ENCODE measurements at places on chromosomes 1 and 21.

DNA sequence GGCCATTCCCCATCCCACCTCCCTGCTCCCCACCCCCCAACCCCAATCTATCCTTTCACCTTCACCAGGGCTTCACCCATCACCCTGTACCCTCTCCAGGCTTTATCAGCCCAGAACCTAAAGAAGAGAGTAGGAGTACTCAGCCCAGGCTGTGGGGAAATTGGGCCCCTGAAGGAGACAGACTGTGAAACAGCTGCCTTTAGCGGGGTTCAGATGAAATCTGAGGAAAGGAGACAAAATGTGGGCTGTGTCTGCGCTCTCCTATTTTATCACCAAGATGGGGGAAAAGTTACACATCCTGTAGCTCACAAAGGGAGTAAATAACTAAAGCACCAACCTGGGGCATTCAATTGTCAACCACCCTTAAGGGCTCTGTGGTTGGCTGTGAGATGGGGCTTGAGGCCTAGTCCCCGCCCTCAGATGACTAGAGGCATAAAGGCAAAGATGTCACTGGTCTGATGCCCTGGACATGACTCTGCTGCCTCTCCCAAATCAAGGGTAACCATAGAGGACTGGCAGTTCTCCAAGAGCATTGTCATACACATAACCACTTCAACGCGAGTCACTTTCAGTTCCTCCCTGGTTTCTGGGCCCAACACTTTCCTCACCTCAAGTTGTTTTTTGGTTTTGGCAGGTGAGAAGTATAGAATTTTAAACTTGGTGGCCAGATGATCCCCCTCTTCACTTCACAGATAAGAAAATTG is 30.0 kb downstream of the SLC27A3 start:
- peak; percentile 74 for ATAC-seq

- no peak for ATAC-seq
These were observed 65.6 kb downstream of the SAMSN1 start for GRCh38 chr21:14480411-14481031.

- peak; percentile 68 for ATAC-seq
These were observed 20.8 kb downstream of the NAV1 start for GRCh38 chr1:201559679-201560162.

DNA sequence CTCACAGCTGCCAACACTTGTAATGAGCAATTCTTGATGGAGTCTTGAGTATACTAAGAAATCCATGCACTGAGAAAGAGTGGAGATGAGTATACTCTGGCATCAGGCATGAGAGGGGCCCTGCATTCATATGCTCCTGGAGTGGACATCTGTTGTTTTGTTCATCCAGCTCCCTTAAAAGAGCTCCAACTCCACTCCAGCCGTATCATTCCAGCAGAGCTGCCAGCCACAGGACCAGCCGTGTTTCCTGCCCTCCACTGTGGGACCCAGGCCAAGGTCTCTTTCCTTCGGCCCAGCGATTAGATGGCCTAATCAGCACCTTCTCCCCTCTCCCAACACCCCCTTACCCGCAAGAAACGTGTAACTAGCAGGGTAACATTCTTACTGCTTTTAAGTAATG is 144.5 kb downstream of the OMA1 start:
- peak; percentile 33 for ATAC-seq

DNA sequence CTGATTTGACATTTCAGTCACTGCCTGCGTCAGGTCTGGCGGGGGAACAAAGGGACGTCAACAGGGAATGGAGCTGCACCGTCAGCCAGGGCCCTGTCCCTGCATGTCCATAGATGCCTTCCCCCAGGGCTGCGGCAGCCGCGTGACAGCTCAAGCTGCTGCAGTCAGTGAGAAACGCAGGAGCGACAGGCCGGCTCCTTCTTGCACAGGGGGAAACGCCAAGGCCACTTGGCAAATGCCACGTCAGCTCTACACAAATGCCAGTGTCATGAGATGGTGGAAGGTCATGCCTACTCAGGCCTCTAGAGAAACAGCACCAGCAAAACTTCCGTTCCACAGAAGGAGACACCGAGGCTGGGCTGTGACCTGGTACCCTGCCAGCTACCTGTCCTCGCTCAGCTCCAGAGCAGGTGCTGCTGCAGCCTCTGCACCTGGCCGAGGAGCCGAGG is 37.7 kb downstream of the SYF2 start:
- ATAC-seq = no peak

- peak; percentile 23 for ATAC-seq
These were observed 1.5 kb upstream of the NEK7 start for GRCh38 chr1:198155253-198155652.

DNA sequence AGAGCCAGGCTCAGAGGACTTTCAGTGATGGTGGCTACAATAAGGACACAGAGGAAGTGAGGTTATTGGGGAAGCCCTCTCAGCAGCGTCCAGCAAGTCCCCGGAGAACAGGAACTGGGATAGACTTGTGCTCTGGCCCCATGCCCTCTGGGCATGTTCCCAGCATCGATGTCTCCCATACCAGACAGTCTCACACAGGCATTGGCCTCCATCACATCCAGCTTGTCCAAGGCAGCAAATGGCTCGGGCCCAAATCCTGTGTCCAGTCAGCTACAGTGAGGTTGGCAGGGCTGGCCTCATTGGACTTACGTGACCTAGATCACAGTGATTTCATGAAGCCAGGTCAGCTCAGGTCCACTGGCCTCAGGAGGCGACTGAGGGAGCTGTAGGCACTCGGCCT is 19.6 kb upstream of the TMEM54 start:
- ATAC-seq = no peak

- ATAC-seq = no peak
These were observed 61.9 kb downstream of the CRP start for GRCh38 chr1:159652506-159652905.

DNA sequence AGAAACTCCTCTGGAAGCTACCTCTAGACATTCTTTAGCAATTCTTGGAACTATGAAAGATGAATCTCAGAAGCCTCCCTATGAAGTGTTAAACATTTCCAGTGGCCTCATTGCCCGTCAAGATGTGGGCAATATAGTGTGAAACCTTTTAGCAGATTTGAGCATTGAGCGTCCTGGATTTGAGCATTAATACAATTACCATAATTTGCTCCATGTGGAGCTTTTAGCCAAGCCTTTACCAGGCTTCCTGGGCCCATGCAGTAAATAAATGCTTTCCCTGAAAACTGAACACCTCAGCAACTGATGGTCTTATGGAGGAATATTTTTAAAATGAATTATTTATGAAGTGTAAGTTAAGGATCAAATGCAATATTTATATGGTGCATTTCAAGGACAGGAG is 162.0 kb downstream of the FGGY start:
- ATAC-seq = no peak

- peak; percentile 9 for ATAC-seq
These were observed 46.4 kb upstream of the NBL1 start for GRCh38 chr1:19597496-19598309.

- peak; percentile 85 for ATAC-seq
These were observed 463.3 kb downstream of the DPYD start for GRCh38 chr1:97457446-97458089.

GRCh38 chr1:31227891-31228568 is 11.7 kb downstream of the NKAIN1 start:
- ATAC-seq = no peak

GRCh38 chr1:8903908-8904650 is 25.6 kb upstream of the ENO1 start:
- peak; percentile 96 for ATAC-seq

DNA sequence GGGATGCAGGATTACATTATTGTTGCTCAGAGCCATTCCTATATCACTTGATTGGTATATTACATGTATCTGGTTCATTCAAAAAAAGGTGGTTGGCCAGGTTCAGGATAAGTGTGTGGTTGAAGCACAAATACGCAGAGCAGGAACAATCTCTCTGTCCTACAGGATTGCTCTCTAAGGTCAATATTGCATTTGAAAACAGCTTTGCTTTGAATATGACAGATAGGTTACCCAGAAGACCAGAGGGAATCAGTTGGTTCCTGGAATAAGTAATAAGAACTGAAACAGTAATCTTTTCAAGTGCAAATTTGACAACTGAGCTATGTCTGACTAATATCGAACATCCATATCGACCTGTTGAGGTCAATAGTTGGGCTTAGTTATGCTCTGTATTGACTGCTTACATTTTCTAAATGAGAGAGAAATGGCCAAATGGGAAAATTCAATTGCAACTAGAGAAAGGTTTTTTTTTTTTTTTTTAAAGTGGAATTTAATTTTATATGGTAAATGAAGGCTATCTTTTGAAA is 176.8 kb downstream of the ATP6V1G3 start:
- no peak for ATAC-seq
